ENCODE measurements at places on chromosomes 13 and 19.

GRCh38 chr13:105725887-105726286 is 809.6 kb downstream of the EFNB2 start:
- no peak for ATAC-seq

- peak; percentile 89 for ATAC-seq
Measured at GRCh38 chr19:35879770-35880317, 11.5 kb downstream of the APLP1 start.

DNA sequence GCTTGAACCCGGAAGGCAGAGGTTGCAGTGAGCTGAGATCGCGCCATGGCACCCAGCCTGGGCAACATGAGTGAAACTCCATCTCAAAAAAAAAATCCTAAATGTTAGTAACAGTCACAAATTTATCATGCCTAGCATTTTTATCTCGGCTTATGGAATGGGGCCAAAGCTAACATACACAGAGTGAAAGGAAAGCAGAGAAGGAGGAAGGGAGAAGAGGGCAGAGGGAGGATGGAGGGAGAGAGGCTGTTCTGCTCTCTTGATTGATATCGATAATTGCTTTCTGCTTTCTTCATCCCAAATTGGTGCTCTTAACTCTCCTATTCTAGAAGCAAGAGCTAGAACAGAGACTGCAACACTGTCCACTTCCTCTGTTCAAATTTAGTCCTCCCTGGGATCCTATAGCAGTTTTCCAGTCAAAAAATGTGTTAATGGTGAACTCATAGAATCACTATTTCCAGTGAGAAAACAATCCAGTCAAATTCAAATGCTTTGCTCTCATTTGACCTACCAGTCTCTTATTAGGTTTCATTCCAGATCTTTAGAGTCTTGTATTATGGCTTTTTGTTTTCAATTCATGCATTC is 15.8 kb upstream of the TUBGCP3 start:
- no peak for ATAC-seq

DNA sequence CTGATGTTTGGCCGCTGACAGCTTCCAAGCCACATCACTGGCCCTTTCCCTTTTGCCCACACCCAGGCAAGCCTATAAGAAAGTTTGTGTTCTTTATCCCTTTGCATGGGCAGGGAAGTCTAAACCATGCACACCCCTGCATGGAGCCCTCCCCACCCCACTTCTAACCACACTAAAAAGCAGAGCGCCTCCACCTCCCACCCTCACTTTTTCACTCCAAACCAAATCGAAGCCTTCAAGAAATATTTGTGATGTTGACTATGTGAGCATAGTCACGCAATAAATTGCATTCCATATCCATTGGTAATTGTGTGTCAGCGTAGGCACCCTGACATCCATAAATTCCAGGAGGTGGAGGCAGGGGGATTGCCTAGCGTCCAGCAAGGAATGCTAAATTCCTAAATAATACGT is 104.4 kb upstream of the LSM14A start:
- ATAC-seq = no peak

DNA sequence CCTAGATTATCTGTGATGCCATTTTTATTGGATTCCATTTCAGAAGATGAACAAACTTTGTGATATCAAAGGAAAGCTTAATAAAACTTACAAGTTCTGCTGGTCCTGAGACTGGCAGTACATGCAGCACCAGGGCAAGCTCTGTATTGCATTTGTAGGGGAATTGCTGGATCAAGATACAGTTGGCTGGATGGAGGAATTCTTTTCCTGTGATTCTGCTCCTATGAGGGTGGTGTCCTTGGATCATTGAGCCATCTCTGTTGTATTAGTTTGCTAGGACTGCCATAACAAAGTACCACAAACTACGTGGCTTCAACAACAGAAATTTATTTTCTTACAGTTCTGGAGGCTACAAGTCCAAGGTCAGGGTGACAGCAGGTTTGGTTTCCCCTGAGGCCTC is 33.9 kb upstream of the CSNK1A1L start:
- no peak for ATAC-seq

GRCh38 chr13:43246382-43246781 is 223.0 kb downstream of the DNAJC15 start:
- ATAC-seq = no peak

- peak; percentile 68 for ATAC-seq
Measured at GRCh38 chr13:27383104-27383921, 41.1 kb upstream of the GTF3A start.

DNA sequence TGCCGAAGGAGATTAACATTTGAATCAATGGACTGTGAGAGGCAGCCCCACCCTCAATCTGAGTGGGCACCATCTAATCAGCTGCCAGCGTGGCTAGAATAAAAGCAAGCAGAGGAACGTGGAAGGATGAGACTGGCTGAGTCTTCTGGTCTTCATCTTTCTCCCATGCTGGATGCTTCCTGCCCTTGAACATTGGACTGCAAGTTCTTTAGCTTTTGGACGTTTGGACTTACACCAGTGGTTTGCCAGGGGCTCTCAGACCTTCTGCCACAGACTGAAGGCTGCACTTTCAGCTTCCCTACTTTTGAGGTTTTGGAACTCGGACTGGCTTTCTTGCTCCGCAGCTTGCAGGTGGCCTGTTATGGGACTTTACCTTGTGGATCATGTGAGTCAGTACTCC is 14.7 kb downstream of the NHLRC3 start:
- no peak for ATAC-seq

GRCh38 chr13:74550039-74550438 is 415.8 kb upstream of the KLF12 start:
- ATAC-seq = no peak

- no peak for ATAC-seq
Measured at GRCh38 chr19:34574704-34575103, 93.1 kb downstream of the WTIP start.

DNA sequence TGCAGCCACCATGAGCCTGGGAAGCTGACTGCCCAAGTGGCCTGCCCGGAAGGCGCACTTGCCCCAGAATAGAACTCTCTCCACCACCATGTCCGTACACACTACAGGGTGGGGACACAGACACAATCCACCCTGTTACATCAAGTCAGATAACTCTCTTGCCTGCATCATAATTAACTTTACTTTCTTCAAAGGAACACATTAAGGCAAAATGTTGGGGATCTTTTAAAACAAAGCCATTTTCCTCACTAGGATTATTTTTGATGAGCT is 23.3 kb upstream of the VSTM2B start:
- ATAC-seq = no peak

GRCh38 chr13:59601993-59602392 is 561.7 kb downstream of the DIAPH3 start:
- ATAC-seq = no peak

DNA sequence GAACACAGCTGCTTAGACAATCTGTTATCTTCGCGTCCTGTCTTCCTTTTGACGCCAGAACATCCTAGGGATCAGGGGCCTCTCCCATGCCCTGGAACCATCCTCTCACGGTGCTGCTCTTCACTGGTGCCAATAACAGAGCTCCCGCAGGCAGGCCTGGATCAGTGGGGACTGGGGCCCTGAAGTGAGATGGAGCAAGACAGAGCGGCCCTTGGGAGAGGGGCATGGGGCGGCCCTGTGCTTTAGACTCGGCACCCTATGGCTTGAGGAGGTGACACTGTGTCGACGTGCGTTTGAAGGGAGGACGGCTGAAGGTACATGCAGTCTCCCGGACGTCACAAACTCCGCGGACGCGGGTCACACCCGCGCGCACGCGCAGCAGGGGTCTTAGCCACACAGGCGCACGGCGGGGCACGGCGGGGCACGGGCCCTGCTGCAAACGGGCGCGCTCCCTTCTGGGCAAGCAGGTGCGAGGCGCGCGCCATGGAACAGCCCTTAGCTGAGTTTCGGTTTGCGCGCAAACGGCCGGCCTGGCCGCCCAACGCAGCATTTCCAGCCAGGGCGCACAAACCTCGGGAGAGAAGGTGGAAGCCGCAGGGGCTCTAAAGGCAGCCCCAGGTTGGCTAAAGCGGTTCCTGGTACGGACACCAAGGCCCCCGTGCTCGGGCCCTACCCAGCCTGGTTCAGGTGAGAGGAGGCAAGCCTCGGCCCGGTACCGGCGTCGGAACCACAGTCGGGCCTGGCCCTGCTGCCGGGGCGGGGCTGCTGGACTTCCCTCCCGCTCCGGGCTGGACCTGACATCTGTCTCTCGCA is 16.5 kb upstream of the RNF17 start:
- peak; percentile 38 for ATAC-seq

GRCh38 chr13:27827646-27828045 is 35.4 kb downstream of the GSX1 start:
- no peak for ATAC-seq

- ATAC-seq = no peak
Measured at GRCh38 chr13:112483299-112483698, 104.7 kb downstream of the TUBGCP3 start.

- ATAC-seq = no peak
Measured at GRCh38 chr13:70905035-70905434, 796.8 kb upstream of the KLHL1 start.

GRCh38 chr13:110989331-110989730 is 74.5 kb upstream of the ANKRD10 start:
- ATAC-seq = no peak

DNA sequence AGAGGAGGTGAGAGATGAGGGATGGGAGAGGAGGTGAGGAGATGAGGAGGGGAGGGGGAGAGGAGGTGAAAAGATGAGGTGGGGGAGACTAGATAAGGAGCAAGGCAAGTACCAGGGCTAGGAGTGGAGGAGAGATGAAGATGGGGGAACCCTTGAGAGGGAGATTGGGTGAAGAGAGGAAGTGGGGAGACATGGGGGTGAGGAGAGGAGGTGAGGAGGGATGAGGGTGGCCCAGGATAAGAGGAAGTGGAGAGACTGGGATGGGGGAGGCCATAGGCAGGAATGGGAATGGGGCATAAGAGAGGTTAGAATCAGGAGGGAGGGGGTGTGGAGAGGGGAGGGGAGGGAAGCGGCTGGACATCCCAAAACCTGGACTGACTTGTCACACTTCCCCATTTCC is 16.7 kb upstream of the EMC10 start:
- ATAC-seq = no peak

DNA sequence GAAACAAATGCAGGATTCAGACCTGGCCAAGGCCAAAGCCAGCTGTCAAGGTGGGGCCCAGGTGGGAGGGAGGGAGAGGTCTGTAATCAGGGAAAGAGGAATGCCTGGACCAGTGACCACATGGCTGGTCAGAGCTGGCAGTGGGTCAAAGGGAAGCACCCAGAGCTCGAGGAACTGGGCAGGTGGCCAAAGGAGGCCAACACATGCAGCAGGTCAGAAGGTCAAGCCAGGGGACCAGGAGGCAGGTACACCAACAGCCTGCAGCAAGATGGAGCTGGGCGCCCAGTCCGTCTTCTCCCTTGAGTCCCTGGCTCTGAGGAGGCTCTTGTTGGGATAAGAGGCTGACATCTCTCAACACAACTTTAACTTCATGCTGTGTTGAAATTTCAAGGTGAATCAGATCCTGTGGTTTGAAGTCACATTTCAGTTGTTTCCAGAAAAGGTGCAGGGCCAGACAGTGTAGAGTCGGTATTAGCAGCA is 17.1 kb downstream of the GPATCH1 start:
- peak; percentile 10 for ATAC-seq

GRCh38 chr19:7815325-7815724 is 14.7 kb upstream of the EVI5L start:
- ATAC-seq = no peak

GRCh38 chr19:13163609-13164342 is 13.6 kb downstream of the IER2 start:
- peak; percentile 32 for ATAC-seq

DNA sequence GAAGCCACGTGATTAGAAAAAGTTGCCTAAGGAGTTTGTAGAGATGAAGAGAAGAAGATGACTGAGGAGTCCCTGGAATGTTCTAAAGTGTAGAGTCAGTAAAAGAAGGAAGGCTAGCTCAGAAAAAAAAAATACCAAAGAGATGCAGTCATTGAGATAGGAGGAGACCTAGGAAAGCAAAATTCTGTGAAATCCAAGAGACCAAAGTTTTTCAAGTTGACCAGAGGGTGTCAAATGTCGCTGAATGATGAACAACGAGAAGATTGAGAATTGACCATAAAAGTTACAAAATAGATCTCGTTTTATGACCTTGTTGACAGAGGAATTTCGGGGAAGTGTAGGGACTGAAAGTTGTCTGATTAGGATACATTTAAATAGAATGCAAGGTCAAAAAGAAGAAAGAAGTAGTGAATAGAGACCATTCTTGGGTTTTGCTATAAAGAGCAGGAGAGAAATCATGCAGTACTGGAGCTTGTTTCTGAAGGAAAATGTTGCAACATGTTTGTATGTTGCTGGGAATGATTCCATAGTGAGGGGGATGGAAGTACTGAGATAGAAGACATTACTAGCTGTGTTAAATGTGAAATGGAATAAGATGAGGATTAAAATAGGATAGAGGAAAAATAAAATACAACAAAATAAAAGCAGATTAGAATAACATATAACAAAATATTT is 30.2 kb upstream of the HTR2A start:
- ATAC-seq = no peak

Data from esophagus mucosa (tissue), 1 donor.